Stimulated activated CD8-positive, alpha-beta memory T cell treated with anti-CD3 and anti-CD28 coated beads, Interleukin-7, amount 100 ng/mL, for 48 hours (primary cell): ENCODE measurements at places on chromosomes 11 and 22.

DNA sequence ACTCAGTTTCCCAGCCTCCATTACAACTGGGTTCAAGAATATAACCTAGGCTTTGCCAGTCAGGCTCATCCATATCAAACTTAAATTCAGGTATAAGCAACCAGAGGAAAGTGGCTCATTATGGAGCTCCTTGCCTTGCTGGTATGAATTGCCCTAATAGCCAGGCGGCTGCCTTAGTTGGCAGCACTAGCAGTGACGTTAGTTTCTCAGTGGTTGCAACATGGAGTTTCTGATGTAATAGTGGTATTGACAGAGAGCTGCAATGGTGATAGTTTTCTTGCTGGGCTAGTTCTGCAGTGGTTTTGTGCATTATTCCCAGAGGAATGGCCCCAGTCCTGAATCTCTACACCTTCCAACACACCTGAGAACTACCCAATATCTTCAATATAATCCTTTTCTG, 3.8 kb upstream of the TMEM123 start:
- no peak for DNase-seq

DNA sequence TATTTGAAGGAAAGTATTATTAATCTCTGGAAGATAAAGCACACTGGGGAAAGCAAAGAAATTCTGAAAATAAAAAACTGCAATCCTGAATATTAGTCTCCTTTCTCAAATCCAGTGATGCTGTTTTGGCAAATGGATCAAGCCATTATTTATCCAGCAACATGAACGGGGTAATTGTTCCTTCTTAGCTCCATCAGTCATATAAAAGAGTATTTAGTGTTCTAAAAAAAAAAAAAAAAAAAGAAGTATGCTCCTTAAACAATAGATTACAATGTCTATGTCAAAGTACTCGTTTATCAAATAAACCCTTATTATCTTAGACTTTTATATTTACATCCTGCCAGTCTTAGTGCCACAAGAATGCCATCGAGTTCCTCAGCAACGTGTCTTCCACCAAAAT, 1.3 kb downstream of the RDX start:
- no peak for DNase-seq

DNA sequence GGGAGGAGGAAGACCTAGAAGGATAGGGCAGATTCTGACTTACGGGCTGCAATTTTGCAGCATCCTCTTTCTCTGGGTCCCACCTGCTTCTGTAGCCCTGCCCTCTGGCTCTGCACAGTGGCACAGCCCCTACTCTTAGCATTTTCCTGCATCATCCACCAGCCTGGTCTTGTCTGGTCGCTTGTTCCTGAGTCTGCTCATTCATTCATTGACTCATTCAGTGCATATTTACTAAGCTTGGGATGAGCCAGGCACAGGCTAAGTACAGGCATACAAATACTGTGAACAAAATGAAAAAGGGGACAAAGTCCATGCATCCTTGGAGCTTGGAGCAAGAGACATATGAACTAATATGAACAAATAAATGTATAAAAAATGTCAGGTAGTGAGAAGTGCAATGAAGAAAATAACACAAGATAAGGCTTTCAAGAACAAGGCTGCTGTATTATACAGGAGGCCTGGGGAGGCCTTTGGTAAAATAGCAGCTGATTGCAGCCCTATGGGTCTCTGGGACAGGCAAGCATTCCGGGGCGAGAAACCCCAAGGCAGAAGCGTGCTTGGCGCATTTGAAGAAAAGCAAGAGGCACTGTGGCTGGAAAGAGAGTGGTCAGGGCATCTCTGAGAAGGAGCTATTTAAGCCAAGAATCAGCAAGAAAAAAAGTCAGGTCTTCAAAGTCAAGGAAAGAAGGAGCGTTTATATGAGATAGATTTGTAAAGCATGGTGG, 108.0 kb upstream of the ALX4 start:
- DNase-seq, result no peak

DNA sequence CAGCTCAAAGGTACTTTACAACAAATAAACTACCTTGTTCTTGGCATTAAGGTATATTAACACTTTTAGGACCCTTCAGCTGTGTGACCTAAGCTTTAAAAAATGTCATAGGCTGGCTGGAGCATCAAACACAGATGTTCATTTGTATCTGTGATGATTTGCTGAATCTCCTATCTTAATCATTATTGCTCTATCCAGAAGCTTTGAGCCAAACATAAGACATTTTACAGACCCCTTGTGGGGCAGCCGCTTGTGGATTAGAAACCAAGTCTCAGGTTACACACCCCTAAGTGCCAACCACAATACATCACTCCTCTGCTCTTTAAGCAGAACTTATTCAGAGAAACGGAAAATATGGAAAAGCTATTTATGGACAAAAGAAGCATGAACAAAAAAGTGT, 394.2 kb upstream of the CCDC90B start:
- no peak for DNase-seq

DNA sequence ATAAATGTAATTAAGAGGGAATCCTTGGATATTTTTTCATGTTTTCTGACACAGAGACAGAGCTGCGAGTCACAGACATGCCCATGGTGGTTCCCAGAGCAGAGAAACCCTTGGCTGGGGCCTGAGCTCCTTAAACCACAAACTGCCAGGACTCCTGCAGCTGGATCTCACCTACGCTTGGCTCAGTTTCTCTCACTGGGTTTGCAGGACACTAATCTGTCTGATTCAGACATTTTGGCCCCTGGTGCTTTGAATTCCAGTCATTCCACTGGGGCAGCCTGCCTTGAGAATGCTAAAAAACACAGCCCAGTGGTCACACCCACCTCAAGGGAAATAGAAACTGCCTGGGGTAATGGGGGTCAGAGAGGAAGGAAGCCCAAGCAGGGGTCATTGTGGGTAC, 122.6 kb downstream of the CCDC81 start:
- no peak for DNase-seq

GRCh38 chr11:88806410-88806809, 259.4 kb downstream of the GRM5 start:
- no peak for DNase-seq

- no peak for DNase-seq
These were observed 17.3 kb upstream of the INSC start for GRCh38 chr11:15097411-15097810.

GRCh38 chr11:113131036-113131775, 170.0 kb downstream of the NCAM1 start:
- DNase-seq, result no peak

GRCh38 chr11:73365352-73366264, 10.6 kb upstream of the RELT start:
- DNase-seq, result no peak

DNA sequence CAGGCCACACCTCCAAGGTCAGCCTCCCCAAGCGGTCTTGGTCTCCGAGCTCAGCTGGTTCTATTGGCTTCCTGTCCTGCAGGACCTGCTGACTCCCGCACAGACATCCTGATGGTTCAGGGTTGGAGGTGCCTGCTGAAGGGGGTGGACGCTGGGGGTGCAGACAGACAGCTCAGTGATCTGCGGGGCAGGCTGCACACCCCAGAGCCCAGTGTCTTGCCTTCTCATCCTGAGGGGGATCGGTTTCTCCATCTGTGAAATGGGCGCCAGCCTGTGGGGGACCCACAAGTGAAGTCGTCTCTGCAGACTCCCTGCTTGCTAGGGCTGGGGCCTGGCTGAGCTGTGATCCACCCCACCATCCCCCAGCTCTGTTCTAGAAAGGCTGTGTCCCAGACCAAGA, 13.8 kb downstream of the FLRT1 start:
- DNase-seq, result no peak

- no peak for DNase-seq
These were observed 23.9 kb upstream of the CCDC179 start for GRCh38 chr11:22884217-22884616.

GRCh38 chr11:73337846-73338245, 29.8 kb downstream of the ARHGEF17 start:
- DNase-seq, result no peak

DNA sequence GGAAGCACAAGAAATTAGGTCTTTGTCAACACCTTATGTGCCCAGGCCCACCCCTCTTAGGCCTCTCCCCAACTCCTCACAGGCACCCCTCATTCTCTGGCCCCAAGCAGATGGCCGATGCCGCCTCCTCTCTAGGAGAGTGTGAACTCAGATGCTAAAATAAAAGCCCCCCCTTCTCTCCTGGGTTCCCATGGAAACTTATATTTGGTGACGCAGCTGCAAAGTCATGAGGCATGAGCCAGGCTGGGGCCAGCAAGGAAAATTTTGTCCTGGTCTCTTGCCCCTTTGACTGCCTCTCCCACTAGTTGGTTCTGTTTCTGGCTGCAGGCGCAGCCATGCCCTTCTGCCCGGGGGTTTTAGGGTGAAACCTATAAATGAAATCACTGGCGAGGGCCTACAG, 11.8 kb downstream of the RCOR2 start:
- no peak for DNase-seq

DNA sequence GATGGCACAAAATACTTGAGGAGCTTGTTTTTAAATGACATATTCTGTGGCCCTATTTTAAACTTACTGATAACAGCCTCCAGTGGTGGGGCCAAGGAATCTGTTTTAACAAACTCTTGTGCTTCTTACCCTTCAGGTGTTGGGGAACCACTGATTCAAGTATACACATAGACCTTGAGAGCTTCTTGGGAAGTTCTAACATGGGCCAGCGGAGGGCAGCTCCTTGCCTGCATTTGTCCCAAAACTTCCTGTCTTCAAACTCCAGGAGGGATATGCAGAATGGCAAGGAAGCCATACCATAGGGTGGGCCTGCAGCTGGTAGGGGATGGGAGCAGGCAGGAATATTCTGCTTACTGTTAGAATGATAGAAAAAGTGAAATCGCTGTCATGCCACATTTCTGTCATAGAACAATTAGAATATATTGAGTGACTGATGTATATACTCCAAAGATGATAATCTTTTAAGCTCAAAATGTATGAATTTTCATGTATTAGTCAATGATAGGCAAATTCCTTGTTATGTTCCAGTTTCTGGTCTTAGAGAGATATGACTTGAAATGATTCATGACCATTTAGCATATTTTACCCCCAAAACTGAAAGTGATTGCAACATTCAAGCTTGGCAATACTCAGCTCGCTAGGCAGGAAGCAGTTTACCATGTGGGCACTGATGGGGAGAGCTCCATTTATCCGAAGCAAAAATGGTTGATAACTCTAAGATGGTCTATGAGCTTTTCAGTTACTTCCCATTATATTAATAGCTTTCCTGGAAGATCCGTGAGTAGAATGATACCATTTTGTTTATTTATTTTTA, 9.2 kb downstream of the EXT2 start:
- DNase-seq, result no peak

DNA sequence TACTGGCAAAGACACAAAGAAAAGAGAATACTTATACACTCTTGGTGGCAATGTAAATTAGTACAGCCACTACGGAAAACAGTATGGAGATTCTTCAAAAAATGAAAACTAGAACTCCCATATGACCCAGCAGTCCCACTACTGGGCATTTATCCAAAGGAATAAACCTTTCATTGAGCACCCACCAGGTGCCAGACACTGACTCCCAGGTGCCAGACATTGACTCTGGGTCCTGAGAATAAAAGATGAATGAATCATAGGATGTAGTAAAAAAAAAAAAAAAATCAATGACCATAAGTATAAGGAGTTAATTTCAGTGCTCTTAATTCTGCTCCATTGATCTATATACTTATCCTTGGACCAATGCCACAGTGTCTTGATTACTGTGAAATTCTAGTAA, 28.2 kb downstream of the HEPHL1 start:
- DNase-seq, result no peak

GRCh38 chr22:41146573-41146972, 54.2 kb downstream of the EP300 start:
- DNase-seq, result no peak

DNA sequence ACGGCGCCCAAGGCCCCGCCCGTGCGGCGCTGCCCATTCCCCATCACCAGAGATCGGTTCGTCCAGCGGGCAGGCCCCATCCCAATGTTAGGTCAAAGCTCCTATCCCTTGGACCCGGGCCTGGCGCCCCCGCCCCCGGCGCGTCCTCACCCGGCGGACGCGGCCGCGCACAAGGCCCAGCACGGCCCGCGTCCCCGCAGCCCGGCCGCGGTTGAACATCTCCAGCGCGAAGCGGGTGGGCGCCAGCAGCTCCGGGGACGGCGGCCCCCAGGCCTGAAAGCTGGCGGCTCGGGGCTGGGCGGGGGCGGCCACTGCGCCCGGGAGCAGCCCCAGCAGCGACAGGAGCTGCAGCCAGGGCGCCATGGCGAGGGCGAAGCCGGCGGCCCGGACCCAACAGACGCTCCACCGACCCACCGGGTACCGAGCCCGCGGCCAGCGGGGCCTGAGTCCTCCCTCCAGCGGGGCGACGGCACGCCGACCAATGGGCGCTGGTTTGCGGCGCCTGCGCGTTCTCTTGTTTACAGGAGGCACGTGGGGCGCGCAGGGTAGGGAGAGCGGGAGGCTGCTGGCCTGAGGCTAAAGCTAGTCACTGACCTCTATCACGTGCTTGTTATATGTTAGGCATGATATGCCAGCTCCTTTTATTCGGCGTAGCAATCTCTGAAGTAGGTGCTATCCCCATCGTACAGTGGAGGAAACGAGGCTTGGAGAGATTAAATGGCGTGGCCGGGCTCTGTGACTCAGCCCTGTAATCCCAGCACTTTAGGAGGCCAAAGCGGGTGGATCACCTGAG, at the start of gene CTSF:
Gene CTSF (minus strand): TSS at position 483 of the 793 bp plus-strand sequence. CDS start 120 bp downstream, at position 363.
- no peak for DNase-seq

DNA sequence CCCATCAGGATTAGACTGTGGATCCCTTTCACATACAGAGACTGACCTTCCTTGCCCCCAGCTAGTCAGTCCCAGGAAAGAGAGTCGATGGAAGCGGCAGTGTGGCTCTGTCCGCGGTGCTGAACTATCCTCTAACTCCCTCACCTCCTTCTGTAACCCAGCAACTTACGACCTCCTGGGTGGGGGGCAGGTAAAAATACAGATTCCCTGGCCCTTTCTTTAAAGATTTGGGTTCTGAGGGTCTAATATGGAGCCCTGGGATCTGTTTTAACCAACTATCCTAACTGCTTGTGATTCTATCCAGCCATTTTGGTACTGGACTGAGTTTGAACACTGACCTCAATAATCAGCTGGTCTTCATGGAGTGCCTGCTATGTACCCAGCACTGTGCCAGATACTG, 23.2 kb downstream of the MFNG start:
- DNase-seq, result no peak

GRCh38 chr11:2587976-2588748, 111.6 kb downstream of the KCNQ1OT1 start:
- DNase-seq, result no peak

GRCh38 chr11:105689631-105690030, 79.8 kb downstream of the GRIA4 start:
- DNase-seq, result no peak

GRCh38 chr11:90326647-90327046, 103.8 kb upstream of the CHORDC1 start:
- DNase-seq, result no peak

GRCh38 chr22:43297270-43298061, 45.7 kb downstream of the SCUBE1 start:
- DNase-seq, result no peak

DNA sequence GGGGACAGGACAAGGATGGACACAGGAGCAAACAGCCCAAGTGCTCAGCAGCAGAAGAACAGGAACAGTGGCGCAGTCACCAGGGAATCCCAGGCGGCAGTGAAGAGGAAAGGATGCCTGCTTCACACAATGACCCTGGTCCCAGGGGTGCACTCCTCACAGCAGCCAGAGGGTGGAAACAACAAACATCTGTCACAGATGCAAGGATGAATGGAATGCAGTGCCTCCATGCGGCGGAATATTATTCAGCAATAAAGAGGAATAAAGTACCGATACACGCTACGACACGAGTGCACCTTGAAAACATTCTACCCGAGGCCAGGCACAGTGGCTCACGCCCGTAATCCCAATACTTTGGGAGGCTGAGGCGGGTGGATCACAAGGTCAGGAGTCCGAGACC, 12.7 kb downstream of the CSNK1E start:
- no peak for DNase-seq

GRCh38 chr22:37022483-37023337, 3.2 kb downstream of the MPST start:
- DNase-seq, result no peak

- DNase-seq, result no peak
These were observed 201.3 kb downstream of the OPCML start for GRCh38 chr11:133331031-133331430.
